ENCODE measurements at places on chromosomes 4 and X.
A peak's percentile ranks its signal among the peaks of the same experiment; 100 is the strongest.

- H3K4me3 ChIP-seq: peak overlapping the region; percentile 68
- H3K4me1 ChIP-seq: peaks cover 17% of the 10 kb centered on the region
Measured at GRCh38 chrX:135973025-135973547, 702 bp downstream of the MMGT1 start.

- peaks cover 19% of the 10 kb centered on the region for H3K4me1 ChIP-seq
- DNase-seq: peak; percentile 53
- H3K27ac ChIP-seq: peak overlapping the region; percentile 91
- H3K36me3 ChIP-seq: no peaks in the 10 kb centered on the region
Measured at GRCh38 chrX:38804682-38805431, 3.6 kb downstream of the MID1IP1 start.

GRCh38 chrX:118727686-118728339, 407 bp downstream of the IL13RA1 start:
- H3K27me3 ChIP-seq: no peaks in the 10 kb centered on the region
- H3K27ac ChIP-seq: peak overlapping the region; percentile 93
- peaks cover 26% of the 10 kb centered on the region for H3K4me1 ChIP-seq

DNA sequence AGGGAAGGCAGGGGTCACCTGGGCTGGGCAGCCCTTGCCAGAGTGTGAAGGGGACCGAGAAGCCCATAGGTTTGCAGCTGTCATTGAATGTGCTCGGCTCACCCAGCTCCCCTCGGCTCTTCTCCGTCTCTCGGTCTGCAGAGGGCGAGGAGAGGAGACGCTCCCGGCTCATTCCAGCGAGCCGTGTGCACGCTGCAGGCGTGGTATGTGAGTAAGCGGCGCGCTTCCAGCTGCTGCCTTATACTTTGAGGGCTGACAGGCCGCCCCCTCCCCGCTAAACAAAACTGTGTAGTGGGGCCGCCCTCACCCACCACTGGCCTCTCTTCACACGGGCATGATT, 23.0 kb upstream of the BCORL1 start:
- H3K27me3 ChIP-seq: no peaks in the 10 kb centered on the region
- no peaks in the 10 kb centered on the region for H3K36me3 ChIP-seq
- H3K4me3 ChIP-seq: no peak overlapping the region
- no peak for DNase-seq
- no peaks in the 10 kb centered on the region for H3K4me1 ChIP-seq

- no peaks in the 10 kb centered on the region for H3K36me3 ChIP-seq
- no peaks in the 10 kb centered on the region for H3K27me3 ChIP-seq
- no peaks in the 10 kb centered on the region for H3K4me1 ChIP-seq
- no peak for DNase-seq
- no peak overlapping the region for H3K27ac ChIP-seq
Measured at GRCh38 chrX:12269484-12269883, 131.2 kb downstream of the FRMPD4 start.

- H3K27me3 ChIP-seq: no peaks in the 10 kb centered on the region
- DNase-seq: no peak
- no peaks in the 10 kb centered on the region for H3K36me3 ChIP-seq
- peaks cover 2% of the 10 kb centered on the region for H3K4me1 ChIP-seq
- no peak overlapping the region for H3K27ac ChIP-seq
Measured at GRCh38 chr4:127410201-127410600, 222.6 kb upstream of the INTU start.

- H3K27ac ChIP-seq: no peak overlapping the region
- H3K36me3 ChIP-seq: no peaks in the 10 kb centered on the region
- peak overlapping the region; percentile 38 for H3K4me3 ChIP-seq
- H3K27me3 ChIP-seq: peaks cover 28% of the 10 kb centered on the region
- no peak for DNase-seq
- H3K4me1 ChIP-seq: no peaks in the 10 kb centered on the region
Measured at GRCh38 chr4:176002007-176002613, 63.5 kb upstream of the WDR17 start.

- H3K4me3 ChIP-seq: no peak overlapping the region
- no peaks in the 10 kb centered on the region for H3K27me3 ChIP-seq
- no peak overlapping the region for H3K27ac ChIP-seq
Measured at GRCh38 chr4:39850727-39851126, 127.0 kb downstream of the PDS5A start.

DNA sequence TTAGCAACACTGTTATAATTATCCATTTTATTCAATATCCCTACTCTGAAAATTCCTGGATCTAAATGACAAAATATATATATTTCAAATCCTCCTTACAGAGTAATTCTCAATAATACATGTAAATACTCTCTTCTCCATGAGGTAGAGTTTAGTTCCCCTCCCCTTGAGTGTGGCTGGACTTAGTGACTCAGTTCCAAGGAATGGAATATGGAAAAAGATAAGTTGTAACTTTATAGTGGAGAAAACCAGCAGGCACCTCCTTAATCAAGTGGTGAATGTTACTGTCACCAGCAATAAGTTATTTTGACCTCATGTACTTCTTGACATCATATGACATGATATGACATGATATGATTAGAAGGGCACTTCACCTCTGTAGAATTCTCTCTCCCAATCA, 302.0 kb downstream of the RAB28 start:
- H3K4me3 ChIP-seq: no peak overlapping the region
- H3K36me3 ChIP-seq: no peaks in the 10 kb centered on the region
- no peak for DNase-seq
- no peaks in the 10 kb centered on the region for H3K27me3 ChIP-seq

- no peak for DNase-seq
- no peaks in the 10 kb centered on the region for H3K36me3 ChIP-seq
- H3K4me3 ChIP-seq: no peak overlapping the region
- no peaks in the 10 kb centered on the region for H3K27me3 ChIP-seq
- no peaks in the 10 kb centered on the region for H3K4me1 ChIP-seq
Measured at GRCh38 chr4:158384414-158384813, 137.3 kb upstream of the RXFP1 start.

GRCh38 chrX:73822775-73823174, 259.8 kb downstream of the CHIC1 start:
- H3K4me1 ChIP-seq: no peaks in the 10 kb centered on the region
- no peak overlapping the region for H3K4me3 ChIP-seq
- no peaks in the 10 kb centered on the region for H3K36me3 ChIP-seq
- no peaks in the 10 kb centered on the region for H3K27me3 ChIP-seq
- H3K27ac ChIP-seq: no peak overlapping the region

GRCh38 chr4:176575141-176575730, 217.5 kb downstream of the VEGFC start:
- no peak for DNase-seq
- H3K4me3 ChIP-seq: no peak overlapping the region
- no peak overlapping the region for H3K27ac ChIP-seq
- no peaks in the 10 kb centered on the region for H3K36me3 ChIP-seq
- H3K4me1 ChIP-seq: no peaks in the 10 kb centered on the region

GRCh38 chrX:154401918-154402621, 3.9 kb downstream of the RPL10 start:
- H3K36me3 ChIP-seq: peaks cover 24% of the 10 kb centered on the region
- H3K27me3 ChIP-seq: no peaks in the 10 kb centered on the region
- no peak for DNase-seq
- H3K4me3 ChIP-seq: no peak overlapping the region
- H3K4me1 ChIP-seq: peaks cover 12% of the 10 kb centered on the region

GRCh38 chr4:157075811-157076577, at the start of gene GLRB:
Gene GLRB, plus strand, starts transcription at chr4:157076150. Its CDS starts 1,875 bp downstream, at chr4:157078025.
- H3K27me3 ChIP-seq: peaks cover 4% of the 10 kb centered on the region
- H3K27ac ChIP-seq: peak within 1 kb of the TSS; percentile 57
- H3K36me3 ChIP-seq: no peaks in the 10 kb centered on the region
- no peaks in the 10 kb centered on the region for H3K4me1 ChIP-seq

GRCh38 chrX:29870608-29871007, 344.8 kb upstream of the MAGEB2 start:
- H3K4me3 ChIP-seq: no peak overlapping the region
- H3K4me1 ChIP-seq: no peaks in the 10 kb centered on the region
- H3K36me3 ChIP-seq: no peaks in the 10 kb centered on the region
- H3K27ac ChIP-seq: no peak overlapping the region
- no peaks in the 10 kb centered on the region for H3K27me3 ChIP-seq
- DNase-seq: no peak

DNA sequence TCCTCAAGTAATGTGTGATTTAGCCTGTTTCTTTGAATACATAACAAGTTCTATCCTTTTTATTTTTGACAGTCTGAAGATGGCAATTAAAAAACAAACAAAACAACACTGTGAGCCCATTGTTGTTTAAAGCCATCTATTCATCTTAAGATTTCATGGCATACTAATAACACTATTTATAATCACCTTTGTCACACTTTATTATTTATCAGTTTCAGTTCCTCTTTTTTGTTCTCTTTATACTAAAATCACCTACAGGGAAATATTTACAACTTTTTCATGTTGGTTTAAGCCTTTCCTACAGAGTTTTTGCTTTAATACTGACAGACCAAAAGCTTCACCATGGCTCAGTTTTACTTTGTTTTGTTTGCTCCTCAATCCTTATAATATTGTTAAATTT, 247.4 kb upstream of the CTSO start:
- no peak overlapping the region for H3K27ac ChIP-seq
- no peaks in the 10 kb centered on the region for H3K27me3 ChIP-seq
- no peak overlapping the region for H3K4me3 ChIP-seq
- no peaks in the 10 kb centered on the region for H3K36me3 ChIP-seq
- no peak for DNase-seq
- H3K4me1 ChIP-seq: no peaks in the 10 kb centered on the region

GRCh38 chr4:176102414-176103063, 36.9 kb downstream of the WDR17 start:
- H3K36me3 ChIP-seq: no peaks in the 10 kb centered on the region
- DNase-seq: no peak
- no peak overlapping the region for H3K27ac ChIP-seq
- H3K4me3 ChIP-seq: no peak overlapping the region
- no peaks in the 10 kb centered on the region for H3K27me3 ChIP-seq

DNA sequence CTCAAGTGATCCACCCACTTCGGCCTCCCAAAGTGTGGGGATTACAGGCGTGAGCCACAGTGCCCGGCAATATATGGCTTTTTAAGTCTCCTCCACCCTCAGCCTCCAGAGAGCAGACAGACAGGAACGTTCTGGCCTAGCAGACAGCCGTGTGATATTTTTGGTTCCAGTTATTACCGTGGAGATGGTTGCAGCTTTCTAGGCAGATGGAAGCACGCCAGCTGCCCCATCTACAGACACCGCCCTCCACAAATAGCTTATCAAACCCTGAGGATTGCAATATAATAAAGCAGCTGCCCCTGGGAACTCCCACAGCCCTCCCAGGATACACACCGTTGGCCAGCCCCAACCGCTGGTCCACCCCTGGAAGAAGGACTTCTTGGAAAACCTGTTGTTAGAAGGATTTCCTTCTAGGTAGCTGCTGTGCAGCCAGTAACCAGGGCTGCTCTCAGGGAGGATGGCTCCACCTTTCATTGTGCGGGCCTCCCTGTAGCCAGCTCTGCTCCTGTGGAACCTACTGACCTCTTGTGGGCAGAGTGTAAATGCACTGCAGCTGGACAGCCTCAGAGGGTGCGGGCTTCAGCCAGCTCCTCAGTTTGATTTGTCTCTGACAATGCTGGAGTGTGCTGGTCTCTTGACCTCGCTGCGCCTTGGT, 44.0 kb downstream of the SLC25A5 start:
- peak; percentile 61 for DNase-seq
- no peaks in the 10 kb centered on the region for H3K27me3 ChIP-seq
- no peak overlapping the region for H3K4me3 ChIP-seq
- H3K27ac ChIP-seq: peak overlapping the region; percentile 40
- no peaks in the 10 kb centered on the region for H3K36me3 ChIP-seq
- no peaks in the 10 kb centered on the region for H3K4me1 ChIP-seq

Data from heart left ventricle (tissue), 16 donors.